IMR-90 (cell line): ENCODE measurements at places on chromosomes 1 and 21. TPM values are rescaled to one million over a fixed set of nuclear protein-coding genes. Genes with fewer than 3 reads are reported as not detected.

DNA sequence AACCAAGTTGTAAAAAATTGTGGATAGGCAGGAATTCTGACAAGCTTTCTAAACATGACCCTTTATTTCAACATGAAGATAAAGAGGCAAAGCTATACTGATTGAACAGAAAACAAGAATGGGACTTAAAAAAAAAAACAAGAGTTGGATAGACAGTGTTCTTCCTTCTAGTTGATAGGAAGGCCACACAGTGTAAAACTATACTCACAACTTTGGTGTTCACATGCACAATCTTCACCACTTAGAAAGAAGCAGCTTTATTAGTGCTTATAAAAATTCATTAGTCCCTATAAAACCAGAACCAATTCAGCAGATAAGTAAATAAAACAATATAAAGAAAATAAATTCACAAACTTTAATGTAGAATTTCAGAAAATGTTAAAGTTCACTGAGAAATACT lies 101.8 kb downstream of the AKT3 start:
- no peak overlapping the region for H3K27ac ChIP-seq
- H3K36me3 ChIP-seq: no peaks in the 10 kb centered on the region
- no peak overlapping the region for H3K4me3 ChIP-seq
- peaks cover 7% of the 10 kb centered on the region for H3K4me1 ChIP-seq
- H3K27me3 ChIP-seq: no peaks in the 10 kb centered on the region
- no peak for DNase-seq

GRCh38 chr1:49226758-49227157 lies 450.1 kb upstream of the BEND5 start:
- DNase-seq: no peak
- H3K27ac ChIP-seq: no peak overlapping the region
- no peaks in the 10 kb centered on the region for H3K27me3 ChIP-seq
- H3K4me1 ChIP-seq: no peaks in the 10 kb centered on the region
- H3K4me3 ChIP-seq: no peak overlapping the region

FTCD gene
- polyA plus RNA-seq: 0.19 and 0.55 TPM in 2 replicates

- H3K27ac ChIP-seq: no peak overlapping the region
- no peak overlapping the region for H3K4me3 ChIP-seq
- no peaks in the 10 kb centered on the region for H3K27me3 ChIP-seq
- DNase-seq: peak; percentile 65
- H3K36me3 ChIP-seq: no peaks in the 10 kb centered on the region
- peaks cover 13% of the 10 kb centered on the region for H3K4me1 ChIP-seq
These were observed 41.9 kb upstream of the TNFRSF1B start for GRCh38 chr1:12124693-12125421.

DNA sequence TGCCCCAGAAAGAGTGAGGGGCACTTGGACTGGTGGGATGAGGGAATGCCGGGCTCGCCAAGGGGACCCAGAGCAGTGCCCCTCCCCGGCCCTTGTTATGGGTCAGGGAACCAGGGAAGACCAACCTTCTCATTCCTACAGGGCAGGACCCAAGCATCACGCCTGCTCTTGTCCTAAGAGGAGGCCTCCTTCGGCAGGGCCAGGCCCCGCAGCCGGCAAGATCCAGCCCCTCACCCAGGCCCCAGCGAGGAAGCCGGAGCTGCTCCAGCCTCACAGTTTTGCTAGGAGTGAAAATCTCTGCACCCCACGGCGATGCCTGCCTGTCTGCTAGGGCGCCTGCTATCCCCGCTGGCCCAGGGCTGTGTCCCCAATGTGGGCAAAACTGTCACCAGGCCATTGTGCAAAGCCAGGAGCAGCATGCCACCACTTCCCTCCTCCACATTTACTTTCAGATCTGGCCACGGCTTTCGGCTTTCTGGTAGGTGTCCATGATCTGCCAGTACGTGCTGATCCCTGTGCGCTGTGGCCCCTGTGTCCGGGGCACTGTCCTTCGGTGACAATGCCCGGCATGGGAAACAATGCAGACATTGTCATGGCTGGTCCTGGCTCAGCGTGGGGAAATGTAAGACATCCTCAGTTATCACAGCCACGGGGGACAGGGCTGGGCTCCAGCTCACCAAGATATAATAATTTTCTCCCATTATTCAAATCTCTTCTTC lies 9.6 kb downstream of the ACTRT2 start:
- H3K27ac ChIP-seq: no peak overlapping the region
- no peaks in the 10 kb centered on the region for H3K4me1 ChIP-seq
- DNase-seq: no peak

DNA sequence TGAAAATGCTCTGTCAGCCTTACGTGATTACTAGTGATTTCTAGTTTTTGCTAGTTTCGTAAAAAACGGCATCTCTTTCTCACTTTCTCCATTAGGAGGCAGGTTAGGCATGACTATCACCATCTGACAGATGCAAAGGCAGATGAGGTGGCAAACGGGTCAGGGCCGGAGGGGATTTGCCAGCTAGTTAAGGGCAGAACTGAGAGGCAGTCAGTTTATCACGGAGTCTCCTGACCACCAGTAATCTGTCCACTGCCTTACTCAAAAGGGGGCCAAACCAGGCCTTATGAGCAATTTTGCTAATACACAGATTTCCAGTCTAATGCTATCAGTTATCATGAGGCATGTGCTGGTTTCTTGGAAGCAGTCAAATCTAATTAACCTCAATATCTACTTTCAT lies 159.3 kb downstream of the TSEN15 start:
- H3K36me3 ChIP-seq: no peaks in the 10 kb centered on the region
- H3K4me3 ChIP-seq: no peak overlapping the region
- DNase-seq: no peak
- peaks cover 7% of the 10 kb centered on the region for H3K27me3 ChIP-seq

- H3K27ac ChIP-seq: peak overlapping the region; percentile 46
- no peaks in the 10 kb centered on the region for H3K27me3 ChIP-seq
- no peak for DNase-seq
- H3K36me3 ChIP-seq: no peaks in the 10 kb centered on the region
These were observed 60.0 kb upstream of the EPS8L3 start for GRCh38 chr1:109823543-109824348.
